H7 (cell line): ENCODE measurements at places on chromosomes 7 and 10. TPM values are rescaled to one million over a fixed set of nuclear protein-coding genes. Genes with fewer than 3 reads are reported as not detected.

WDFY4 gene
- not detected in 2 replicates for total RNA-seq

ADIRF gene
- not detected in 2 replicates for total RNA-seq

DNA sequence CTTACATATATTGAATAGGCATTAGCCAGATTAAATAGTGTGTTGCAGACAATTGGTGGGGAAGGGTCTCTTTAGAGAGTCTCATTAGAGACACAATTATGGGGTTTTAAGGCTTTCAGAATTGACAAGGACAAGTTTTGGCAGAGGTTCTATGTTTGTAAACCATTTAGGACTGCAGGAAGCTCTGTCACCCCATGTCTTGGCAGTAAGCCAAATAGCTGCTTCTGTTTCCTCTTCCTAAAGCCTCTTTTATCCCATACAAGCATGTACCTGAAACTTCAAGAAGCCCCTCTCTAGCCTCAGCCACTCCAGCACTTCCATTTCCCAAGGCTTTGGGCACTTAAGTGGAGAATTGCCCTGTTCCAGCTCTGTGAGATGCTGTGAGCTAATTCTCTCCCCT, 21.8 kb upstream of the LRRC4 start:
- no peak for DNase-seq

DNA sequence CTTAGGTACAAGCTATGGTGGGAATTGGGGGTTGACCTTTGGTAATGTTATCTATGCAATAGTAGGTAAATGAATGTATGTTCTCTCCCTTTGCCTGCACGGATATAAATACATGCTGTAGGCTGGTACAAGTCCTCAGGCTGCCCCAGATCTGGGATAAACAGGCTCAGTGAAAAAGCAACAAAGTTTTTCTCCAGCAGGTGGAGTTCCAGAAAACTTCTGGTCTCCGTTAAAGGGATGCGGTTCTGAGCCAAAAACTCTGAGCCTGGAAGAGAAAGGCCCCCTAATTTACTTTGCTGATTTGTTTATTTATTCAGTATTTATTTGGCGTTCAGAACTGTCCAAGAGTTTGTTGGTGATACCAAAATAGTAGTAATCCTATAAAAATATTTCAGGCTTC, 204.7 kb downstream of the ADRA2A start:
- peak; percentile 26 for DNase-seq

UPK3B gene
- 0.07 TPM in 1 of 2 replicates, not detected in the other for total RNA-seq

- no peak for DNase-seq
Measured at GRCh38 chr7:151024435-151025056, at the start of gene ATG9B. ATG9B (minus strand) TSS chr7:151024494; CDS start chr7:151024423, 71 bp downstream.

- DNase-seq, result peak; percentile 84
Measured at GRCh38 chr10:58512491-58513187, at the start of gene BICC1. BICC1 (plus strand) TSS chr10:58512872; CDS start chr10:58513144, 272 bp downstream.

EIF5AL1 gene
- total RNA-seq, result 0.73 and 0.74 TPM in 2 replicates

WIPF3 gene
- 1.4 and 2.5 TPM in 2 replicates for total RNA-seq

- peak; percentile 64 for DNase-seq
Measured at GRCh38 chr10:79316671-79317431, 30.4 kb upstream of the PPIF start.

DNA sequence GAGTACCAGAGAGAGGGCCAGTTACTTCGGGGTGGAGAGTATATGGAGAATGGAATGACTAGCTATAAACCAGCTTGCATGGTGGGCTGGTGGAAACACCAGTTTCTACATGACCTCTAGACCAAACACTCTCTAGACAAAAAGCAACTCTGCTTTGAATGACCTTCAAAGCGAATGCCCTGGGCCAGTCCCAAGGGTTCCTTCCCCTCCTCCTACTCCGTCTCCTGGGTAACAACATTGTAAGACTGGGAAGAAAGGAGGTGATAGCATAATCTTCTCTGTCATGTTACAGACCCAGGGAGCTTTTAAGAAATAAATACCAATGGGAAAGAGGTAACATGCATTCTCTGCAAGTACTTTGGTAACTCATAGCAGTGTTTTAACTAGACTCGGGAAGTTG, 7.4 kb downstream of the HK1 start:
- no peak for DNase-seq

DNA sequence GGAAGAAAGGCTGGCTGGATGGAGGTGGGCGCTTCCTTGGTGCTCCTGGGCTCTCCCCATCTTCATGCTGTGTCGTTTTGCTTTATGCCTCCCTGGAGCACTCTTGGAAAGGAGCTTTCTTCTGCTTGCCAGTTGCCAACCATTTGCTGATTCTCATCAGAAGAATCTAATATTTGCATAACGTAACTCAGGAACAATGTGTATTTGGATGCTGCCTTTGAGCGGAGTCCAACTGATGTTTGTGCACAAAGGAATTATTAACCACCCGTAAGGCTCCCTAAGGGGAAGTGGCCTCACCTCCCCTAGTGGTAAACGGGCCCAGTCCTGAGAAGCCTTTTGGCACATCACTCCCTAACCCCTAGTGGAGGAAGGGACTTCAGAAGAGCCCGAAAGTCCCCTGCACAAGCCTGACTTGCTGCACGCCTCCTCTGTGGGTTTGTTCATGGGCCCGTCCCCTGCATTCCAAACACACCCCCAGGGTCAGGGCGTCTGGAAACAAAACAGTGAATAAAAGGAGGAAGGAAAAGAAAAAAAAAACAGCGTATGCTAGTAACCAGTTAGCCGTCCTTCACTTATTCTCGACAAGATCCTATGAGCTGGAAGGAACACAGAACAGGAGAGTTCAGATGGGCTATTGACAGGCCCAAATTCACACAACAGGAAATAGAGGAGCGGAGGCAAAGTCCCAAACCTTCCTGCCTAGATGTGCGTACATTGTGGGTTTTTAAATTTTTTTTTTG, 602.2 kb downstream of the LRMDA start:
- DNase-seq, result peak; percentile 63

- peak; percentile 91 for DNase-seq
Measured at GRCh38 chr7:143345428-143345900, 17.0 kb downstream of the FAM131B start.

GRCh38 chr10:110684800-110685446, 40.8 kb downstream of the RBM20 start:
- DNase-seq, result peak; percentile 37

- no peak for DNase-seq
Measured at GRCh38 chr7:122984021-122984420, 11.5 kb downstream of the TAS2R16 start.

ANKRD30A gene
- total RNA-seq, result not detected in 2 replicates

- peak; percentile 81 for DNase-seq
Measured at GRCh38 chr10:132624847-132625471, 87.4 kb downstream of the INPP5A start.

TMEM213 gene
- total RNA-seq, result not detected in 2 replicates

DNA sequence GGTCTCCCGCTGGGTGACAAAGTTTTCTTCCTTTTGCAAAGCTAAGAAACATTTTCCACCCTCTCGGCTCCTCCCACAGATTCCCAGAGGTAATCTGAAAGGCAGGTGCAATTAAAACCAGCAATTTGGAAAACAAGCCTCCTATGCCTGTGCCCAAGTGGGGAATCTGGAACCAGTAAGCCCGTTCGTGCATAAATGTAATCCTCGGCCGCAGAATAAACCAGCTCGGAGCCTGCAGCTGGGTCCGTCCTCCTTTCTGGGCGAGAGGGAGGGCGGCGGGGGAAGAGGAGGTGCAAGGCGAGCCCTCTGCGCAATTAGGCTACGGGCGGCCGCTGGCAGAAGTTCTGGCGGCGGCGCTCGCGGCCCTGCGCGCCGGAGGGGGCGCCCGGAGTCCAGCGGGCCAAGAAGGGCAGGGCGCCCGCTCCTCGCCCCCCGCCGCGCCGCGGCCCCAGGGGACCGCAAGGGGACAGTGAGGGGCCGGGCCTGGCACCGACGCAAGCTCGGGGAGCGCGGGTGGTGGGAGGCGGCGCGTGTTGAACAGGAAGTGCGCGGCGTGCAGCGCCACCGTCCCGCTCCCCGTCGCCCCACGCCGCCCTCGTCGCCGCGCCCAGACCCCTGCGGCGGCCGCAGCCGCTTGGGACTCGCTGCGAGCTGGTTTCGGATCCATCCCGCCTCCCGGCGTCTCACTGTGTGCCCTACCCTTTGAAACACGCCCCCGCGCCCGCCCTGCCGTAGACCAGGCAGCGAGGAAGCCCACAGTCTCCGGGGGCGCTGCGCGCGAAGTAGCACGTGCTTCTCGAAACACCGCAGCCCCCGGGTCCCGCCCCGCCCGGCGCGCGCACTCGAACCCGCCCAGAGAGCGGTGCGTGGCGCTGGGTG, at the start of gene PRKAG2:
Gene PRKAG2, minus strand, starts transcription at position 217 of the 879 bp plus-strand sequence. CDS start 495 bp downstream, outside the sequence.
- peak; percentile 88 for DNase-seq

FKBP6 gene
- 0.10 TPM in 1 of 2 replicates, not detected in the other for total RNA-seq
